Activated T-cell treated with anti-CD3 and anti-CD28 coated beads, Interleukin-2, amount 50 U/mL, for 72 hours (primary cell): ENCODE measurements at places on chromosomes 12 and 14.

DNA sequence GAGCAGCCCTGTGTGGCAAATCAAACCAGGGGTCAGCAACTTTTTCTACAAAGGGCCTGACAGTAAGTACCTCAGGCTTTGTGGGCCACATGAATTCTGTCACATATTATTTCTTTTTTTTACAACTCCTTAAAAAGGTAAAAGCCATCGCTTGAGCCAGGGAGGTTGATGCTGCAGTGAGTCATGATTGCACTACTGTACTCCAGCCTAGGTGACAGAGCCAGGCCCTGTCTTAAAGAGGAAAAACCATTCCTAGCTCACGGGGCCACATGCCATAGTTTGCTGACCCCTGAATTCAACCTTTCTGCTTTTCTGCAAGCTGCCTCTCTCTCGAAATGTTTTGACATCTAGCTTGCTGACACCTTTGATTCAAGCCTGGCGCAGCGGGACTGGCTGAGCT lies 55.1 kb upstream of the CORO1C start:
- no peak for DNase-seq

DNA sequence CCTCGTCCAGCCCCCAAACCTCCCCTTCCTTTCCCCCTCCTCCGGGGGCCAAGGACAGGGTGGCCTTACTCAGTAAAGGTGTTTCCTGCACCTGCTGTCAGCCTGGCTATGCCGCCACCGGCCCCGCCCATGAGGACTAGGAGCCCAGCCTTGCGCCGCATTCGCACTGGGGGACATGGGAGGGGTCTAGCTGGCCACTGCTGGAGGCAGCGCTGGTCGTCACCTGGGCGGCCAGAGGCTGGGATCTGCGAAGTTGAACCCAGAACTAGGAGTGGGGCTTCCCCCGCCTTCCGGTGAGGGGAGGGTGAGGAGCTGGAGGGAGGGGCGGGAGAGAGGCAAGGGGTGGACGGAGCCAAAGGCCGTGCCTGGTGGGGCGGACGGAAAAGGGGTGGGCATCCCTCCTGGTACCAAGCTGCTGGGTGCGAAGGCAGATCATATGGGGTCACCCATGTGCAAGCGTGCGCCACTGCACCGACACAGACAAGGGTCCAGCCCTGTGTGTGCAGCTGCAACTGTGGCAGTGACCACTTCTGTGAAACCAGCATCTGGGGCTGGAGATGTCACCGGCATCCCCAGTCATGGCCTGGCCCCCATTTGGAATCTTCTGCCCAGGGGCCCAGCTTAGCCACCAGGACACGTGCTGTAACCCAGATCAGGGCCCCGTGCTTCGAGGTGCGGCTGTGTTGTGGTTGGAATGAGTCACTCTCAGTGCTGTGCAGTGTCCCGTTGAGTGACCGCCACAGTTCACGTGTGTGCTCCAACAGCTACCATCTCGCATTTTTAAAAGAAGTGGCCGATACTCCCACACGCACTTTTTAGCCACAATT lies 8.5 kb downstream of the AMN start:
- DNase-seq: no peak

- no peak for DNase-seq
Observed at GRCh38 chr12:21910657-21911056, 30.6 kb downstream of the ABCC9 start.

DNA sequence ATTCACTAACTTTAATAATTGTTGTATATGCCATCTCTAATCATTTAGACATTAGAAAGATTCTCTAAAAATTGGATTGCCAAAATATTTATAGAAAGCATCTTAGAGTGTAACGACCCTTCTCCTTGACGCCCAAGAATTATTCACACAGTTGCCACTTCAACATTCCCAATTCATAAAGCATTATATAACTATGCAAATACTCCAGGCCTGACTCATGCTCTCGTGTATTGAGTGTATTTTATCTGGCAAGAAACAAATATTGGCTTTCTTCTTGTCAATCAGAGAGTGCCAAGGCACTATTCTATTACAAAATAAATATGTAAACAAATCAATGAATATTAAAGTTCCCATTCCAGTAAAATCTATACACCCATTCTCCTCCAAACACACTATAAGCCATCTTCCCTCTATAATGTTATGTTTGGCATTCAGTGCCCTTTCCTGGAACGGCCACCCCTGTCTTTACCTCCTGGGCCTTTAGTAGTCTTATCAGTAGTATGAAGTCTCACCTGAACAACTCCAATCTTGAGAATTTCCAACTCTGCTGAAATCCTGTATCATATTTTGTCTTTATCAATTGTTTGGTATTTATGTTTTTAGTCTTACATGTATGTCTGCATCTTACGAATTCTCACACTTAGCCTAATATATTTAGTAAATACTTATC lies 182.6 kb downstream of the PIK3C2G start:
- no peak for DNase-seq

- no peak for DNase-seq
Observed at GRCh38 chr12:131347345-131347714, 363.6 kb upstream of the SFSWAP start.

DNA sequence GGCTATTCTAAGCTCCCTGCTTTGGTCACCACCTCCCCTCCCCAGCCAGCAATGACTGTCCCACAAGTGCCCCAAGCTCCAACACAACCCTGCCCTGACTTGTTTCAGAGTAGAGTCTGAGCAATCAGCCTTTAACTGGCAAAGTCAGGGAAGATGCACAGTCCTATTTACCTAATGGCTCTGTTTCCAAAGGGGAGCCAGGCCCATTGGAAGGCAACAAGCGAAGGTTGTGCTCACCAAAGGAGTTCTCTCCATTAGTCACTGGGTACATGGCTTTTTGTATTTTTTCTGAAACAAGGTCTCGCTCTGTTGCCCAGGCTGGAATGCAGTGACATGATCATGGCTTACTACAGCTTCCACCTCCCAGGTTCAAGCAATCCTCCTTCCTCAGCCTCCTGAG lies 267.1 kb upstream of the CRY1 start:
- DNase-seq: no peak

GRCh38 chr14:51865953-51866747 lies 5.7 kb downstream of the GNG2 start:
- DNase-seq: no peak

DNA sequence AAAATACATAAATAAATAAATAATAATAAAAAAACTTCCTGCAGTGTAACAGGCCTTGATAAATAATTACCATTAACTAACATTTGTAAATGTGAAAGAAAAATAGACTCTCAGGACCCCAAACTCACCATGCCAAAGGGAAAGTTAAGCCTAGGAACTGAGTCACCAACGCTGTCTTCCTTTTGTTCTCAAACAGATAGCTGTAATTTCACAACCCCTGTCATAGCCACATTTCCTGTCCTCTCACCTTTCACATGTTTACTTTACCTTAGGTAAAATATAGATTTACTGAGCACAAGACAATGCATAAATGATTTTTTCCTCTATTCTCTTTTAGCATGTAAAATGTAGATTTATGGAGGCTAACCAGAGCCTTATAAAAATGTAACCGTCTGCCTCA lies 35.9 kb upstream of the CHST11 start:
- peak; percentile 28 for DNase-seq

- DNase-seq: no peak
Observed at GRCh38 chr14:82447586-82447985, 913.9 kb upstream of the SEL1L start.

- DNase-seq: no peak
Observed at GRCh38 chr12:93772003-93772700, 95.0 kb downstream of the CRADD start.

DNA sequence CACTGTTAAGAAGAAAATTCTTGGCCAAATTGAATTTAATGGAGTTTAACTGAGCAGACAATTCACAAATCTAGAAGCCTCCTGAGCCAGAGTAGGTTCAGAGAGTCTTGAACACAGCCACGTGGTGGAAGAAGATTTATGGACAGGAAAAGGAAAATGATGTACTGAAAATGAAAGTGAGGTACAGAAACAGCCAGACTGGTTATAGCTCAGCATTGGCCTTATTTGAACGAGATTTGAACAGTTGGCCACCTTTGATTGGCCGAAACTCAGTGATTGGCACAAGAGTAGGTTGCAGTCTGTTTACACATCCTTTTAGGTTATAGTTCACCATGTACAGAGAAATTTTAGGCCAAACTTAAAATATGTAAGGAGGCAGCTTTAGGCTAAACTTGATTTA lies 9.9 kb downstream of the OAS2 start:
- peak; percentile 21 for DNase-seq

GRCh38 chr14:41607966-41608663 lies 1.4 kb downstream of the LRFN5 start:
- DNase-seq: no peak

GRCh38 chr14:28398506-28398905 lies 368.1 kb upstream of the FOXG1 start:
- DNase-seq: no peak

DNA sequence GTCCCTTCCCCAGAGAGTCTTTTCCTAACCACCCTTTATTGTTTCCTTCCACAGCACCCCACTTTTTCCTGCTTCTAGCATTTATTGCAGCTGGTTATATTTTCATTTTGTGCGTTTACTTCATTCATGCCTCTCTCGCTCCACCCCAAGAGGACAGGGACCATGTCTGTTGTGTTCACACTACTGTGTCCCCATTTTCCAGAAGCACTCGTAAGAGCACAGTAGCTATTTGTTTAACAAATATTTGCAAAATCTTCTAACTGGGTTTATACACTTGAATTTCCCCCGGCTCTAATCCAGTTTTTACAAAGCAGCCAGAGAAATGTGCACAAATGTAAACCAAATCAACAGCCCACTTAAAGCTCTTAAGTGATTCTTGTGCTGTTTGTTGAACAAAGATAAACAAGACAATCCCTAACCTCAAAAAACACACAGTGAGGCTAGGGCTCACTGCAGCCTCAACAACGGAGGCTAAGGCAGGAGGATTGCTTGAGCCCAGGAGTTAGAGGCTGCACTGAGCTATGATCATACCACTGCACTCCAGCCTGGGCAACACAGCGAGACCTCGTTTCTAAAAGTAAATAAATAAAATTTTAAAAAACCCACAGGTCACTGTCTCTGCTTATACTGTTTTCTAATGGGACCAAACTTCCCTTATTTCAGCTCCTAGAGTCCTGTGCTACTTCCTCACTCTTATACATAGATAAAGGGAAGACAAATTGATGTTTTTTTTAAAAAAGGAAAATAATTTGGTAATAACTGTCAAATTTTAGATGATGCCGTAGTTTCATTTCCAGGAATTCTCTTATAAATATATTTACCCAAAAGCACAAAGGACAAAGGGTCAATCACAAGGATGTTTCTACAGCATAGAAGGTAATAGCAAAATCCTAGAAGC lies 6.6 kb upstream of the ABCD4 start:
- no peak for DNase-seq

DNA sequence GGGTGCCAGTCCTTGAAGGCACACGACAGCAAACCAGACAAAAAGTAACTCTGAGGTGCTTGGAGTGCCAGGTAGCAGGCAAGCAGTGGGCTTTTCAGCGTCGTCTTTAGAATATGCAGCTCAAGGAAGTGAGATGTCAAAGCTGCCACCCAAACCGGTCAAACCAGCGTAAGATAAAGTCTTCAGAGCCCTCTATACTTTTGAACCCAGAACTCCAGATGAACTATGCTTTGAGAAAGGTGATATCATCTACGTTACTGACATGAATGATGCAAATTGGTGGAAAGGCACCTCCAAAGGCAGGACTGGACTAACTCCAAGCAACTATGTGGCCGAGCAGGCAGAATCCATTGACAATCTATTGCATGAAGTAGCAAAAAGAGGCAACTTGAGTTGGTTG lies 95.9 kb downstream of the TBX3 start:
- DNase-seq: no peak

DNA sequence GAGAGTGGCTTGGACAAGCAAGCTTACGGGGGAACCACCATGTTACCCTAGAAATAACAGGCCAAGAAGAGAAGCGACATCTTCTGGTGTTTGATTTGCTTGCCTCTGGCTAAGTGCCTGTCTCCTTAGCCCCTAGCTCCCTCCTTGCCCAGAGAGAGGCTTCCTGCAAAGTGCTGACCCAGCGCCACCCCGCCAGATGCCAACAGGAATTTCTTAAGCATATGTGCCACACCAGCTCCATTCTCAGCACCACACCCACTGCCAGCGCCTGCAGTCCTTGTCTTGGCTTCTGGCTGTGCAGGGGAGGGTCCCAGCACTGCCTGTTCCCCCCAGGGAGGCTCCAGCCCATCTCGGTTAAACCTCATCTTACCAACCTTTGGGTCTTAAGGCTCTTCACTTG lies 74.2 kb upstream of the NCOR2 start:
- DNase-seq: no peak

- DNase-seq: no peak
Observed at GRCh38 chr12:124082687-124083086, 109.7 kb downstream of the ZNF664 start.

GRCh38 chr12:74227846-74228545 lies 309.6 kb upstream of the ATXN7L3B start:
- no peak for DNase-seq

GRCh38 chr12:88594780-88595179 lies 14.5 kb upstream of the KITLG start:
- no peak for DNase-seq

- peak; percentile 21 for DNase-seq
Observed at GRCh38 chr12:106248312-106248845, 559 bp upstream of the CKAP4 start.

DNA sequence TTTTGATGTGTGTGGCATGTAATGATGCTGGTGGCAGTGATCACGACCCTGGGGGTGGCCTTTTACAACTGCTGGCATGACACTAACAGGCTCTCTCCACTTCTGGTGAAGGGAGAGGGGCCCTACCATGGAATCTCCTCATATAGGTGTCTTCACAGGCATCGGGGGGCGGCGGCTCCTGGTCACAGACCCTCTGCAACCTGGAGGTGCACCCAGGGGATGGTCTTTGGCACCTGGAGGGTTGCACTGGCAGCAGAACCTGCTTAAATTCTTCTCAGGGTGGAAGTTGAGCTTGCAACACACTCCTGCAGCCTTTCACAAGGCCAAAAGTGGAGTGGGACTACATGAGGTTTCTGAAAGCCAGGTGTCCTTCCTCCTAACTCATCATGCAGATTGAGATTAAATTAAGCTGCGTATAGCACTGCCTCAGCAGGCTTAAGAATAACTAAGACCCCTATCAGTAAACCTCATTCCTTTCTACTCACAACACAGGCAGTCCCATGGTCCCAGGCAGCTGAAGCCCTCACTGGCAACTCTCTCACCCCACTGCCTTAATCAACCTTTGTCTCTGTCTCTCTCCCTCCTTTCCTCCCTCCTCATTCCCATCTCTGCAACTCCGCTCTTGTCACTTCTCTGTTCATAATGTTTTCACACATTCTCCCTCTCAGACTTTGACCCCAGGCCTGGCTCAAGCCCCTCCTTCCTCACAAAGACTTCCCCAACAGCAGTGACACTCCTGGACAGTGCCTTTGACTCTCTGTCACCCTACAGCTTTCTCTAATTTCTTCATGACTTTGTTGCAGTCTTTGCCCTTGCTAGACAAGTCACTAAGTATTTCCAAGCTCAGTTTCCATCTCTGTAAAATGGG lies 18.9 kb downstream of the NID2 start:
- no peak for DNase-seq

DNA sequence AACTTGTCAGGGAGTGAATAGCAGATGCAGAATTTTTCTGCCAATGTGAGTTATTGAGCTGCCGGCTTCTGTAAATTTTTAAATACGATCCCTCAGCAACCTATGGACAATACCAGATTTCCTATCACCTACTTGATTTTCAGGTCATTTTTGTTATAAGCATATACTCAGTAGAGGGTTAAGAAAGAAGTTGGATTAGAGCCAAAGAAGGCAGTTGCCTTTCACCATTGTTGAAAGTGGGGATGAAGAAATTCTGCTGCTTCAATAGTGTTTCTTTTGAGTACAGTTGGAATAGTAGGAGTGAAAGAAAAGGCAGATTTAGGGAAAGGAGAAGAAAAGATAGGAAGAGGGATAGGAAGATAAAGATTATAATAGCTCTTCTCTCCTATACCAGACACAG lies 197.1 kb downstream of the ATP23 start:
- no peak for DNase-seq

GRCh38 chr12:66066137-66066928 lies 64.2 kb downstream of the LLPH start:
- peak; percentile 11 for DNase-seq
